ENCODE measurements at places on chromosomes 2 and 18.

GRCh38 chr2:85024372-85025047 lies 53.5 kb downstream of the KCMF1 start:
- no peak for DNase-seq

- DNase-seq: no peak
These were observed 67.5 kb downstream of the GPR39 start for GRCh38 chr2:132484144-132484543.

DNA sequence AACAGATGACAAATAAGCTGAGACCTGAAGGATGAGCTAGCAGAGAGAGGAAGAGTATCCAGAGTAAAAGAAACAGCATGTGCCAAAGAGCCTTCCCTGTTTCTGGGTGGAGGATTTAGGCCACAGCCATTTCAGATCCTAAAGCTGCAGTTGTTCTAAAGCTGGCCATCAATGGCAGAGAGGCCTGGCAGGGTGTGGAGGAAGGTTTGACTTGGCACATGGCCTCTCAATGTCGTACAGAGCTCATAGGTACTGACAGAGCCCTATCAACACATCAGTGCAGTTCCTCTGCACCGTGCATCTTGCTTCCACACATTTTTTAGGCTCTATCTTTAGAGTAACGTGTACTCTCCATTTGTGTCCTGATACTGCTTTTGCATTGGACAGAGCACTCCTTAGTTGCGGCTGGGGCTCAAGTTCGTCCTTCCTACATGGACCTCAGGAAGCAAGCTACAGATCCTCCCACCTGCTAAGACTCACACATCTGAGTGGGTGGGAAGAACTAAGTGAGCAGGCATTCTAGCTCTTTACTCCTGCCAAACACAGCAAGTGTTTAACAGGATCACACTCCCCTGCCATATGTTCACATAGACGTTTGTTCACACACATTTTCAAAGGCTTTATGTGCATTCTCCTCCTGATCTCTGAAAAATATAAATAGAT lies 3.0 kb upstream of the CHMP3 start:
- DNase-seq: no peak

DNA sequence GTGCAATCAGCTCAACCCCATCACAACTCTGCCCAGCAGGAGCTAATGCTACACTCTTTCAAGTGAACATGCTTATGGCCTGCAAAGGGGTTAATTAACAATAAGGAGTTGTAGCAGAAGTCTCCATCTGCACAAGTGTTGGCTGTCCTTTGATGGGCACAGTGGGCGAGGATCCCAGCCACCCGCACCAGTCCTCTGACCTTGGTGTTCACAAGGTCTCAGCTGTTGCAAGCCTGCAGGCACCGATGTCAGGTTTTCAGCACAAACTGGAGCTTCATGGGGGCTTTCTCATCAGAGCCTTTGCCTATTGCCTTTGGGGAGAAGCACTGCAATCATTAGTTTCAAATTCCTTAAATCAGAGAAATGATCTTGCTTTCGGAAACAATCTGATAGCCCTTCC lies 60.9 kb upstream of the TMEM178A start:
- no peak for DNase-seq

- DNase-seq: no peak
These were observed 90.2 kb downstream of the PARD3B start for GRCh38 chr2:204635478-204635877.

DNA sequence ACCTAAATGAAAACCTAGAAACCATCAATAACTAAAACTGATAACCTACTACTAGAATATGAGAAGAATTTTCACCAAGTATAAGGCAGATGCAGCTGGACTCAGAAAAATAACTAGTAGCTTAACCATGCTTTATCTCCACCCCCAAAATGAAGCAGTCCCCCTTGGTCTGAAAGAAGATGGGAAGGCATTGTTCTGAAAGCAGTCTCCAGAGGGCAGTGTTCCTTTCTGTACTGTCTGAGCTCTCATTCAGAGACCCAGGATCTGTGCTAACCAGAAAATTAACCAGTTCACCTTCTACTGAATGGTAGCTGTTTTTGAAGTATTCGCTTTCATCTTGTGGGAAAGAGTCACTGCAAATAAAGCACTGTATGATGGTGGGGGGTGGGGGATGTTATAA lies 273.0 kb downstream of the PDE11A start:
- no peak for DNase-seq

- DNase-seq: no peak
These were observed 47.0 kb upstream of the SPAG16 start for GRCh38 chr2:213237251-213237650.

All from non-pigmented ciliary epithelial cell (primary cell).